Activated T-cell treated with anti-CD3 and anti-CD28 coated beads, Interleukin-2, amount 50 U/mL, for 24 hours (primary cell): ENCODE measurements at places on chromosomes 11 and 22.
A peak's percentile ranks its signal among the peaks of the same experiment; 100 is the strongest.

GRCh38 chr11:29025001-29025400, 916.8 kb downstream of the METTL15 start:
- no peaks in the 10 kb centered on the region for H3K27me3 ChIP-seq
- no peak overlapping the region for H3K4me3 ChIP-seq
- H3K27ac ChIP-seq, result no peak overlapping the region
- DNase-seq, result no peak

DNA sequence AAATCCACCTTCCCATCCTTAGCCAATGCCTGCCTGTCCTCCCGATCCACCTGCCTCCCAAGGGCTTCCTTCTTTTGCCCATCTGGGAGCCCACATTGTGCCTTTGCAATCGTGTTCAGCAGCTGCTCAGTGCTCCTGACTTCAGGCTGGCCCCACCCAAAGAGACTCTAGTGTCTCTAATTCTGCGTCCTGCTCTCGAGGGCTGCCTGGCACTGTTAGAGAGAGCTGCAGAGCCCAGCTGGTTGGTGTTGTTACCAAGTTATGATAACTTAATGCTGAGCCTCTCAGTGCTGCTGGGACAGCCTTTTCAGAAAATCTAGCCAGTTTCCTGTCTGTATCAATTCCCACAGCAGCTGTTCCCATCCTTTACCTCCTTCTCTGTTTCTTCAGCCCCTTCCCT, 69.1 kb downstream of the MICAL2 start:
- peak overlapping the region; percentile 70 for H3K27ac ChIP-seq
- peaks cover 57% of the 10 kb centered on the region for H3K4me1 ChIP-seq
- H3K4me3 ChIP-seq, result no peak overlapping the region
- peaks cover 37% of the 10 kb centered on the region for H3K36me3 ChIP-seq
- DNase-seq, result no peak

- H3K4me3 ChIP-seq, result no peak overlapping the region
- H3K27ac ChIP-seq, result no peak overlapping the region
- H3K36me3 ChIP-seq, result no peaks in the 10 kb centered on the region
- H3K4me1 ChIP-seq, result no peaks in the 10 kb centered on the region
- H3K27me3 ChIP-seq, result peaks cover 29% of the 10 kb centered on the region
These were observed 59.5 kb upstream of the SEZ6L start for GRCh38 chr22:26109686-26110315.

DNA sequence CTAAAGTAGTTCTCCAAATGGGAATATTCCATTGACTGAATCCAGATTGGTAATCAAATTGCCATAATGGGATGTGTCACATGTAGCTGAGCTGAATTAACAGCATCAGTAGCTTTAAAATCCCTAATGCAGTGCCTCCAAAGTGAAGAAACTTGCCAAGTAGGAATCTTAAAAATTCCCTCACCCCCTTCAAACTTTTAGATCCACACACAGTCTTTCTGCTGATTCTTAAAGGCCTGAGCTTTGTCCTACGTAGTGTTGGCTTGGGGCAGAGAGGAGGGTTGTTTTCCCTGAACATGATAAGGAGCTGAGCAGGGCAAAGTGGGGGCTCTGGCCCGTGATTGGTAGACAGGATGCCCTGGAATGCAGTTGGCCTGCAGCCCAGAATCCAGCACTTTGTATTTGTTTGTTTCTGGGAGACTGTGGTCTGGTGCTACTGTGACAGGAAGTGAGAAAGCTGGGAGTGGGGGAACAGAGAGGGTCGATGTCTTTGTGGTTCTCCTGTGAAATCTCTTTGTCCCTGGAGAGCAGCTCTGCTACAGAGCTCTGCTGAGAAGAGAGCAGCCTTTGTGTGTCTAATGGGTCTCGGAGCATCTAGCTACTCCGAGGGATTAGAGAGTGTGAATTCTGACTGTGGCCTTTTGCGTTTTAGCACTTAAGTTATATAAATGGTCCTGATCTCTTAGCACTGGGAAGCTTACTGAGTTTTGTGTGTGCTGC, 16.9 kb downstream of the CTNND1 start:
- H3K27ac ChIP-seq, result no peak overlapping the region
- no peaks in the 10 kb centered on the region for H3K27me3 ChIP-seq
- no peak overlapping the region for H3K4me3 ChIP-seq
- no peak for DNase-seq
- H3K4me1 ChIP-seq, result peaks cover 25% of the 10 kb centered on the region

DNA sequence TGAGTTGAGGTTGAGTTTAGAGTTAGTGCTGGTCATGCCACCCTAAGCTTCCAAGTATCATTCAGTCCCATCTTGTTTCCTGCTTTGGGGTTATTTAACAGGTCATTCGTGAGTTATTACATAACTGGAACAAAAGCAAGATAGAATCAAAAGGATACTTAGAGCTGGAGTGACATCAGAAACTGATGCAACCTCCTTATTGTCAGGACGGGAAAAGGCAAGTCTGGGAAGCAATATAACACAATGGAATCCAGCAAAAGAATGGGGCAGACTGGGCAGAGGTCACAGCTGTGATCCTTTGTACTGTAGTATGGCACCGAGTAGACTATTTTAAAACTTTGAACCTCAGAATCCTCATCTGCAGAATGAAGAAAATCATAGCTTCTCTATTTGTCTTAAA, 4.4 kb upstream of the PRSS23 start:
- no peak for DNase-seq
- no peaks in the 10 kb centered on the region for H3K36me3 ChIP-seq
- no peak overlapping the region for H3K4me3 ChIP-seq
- H3K27me3 ChIP-seq, result peaks cover 61% of the 10 kb centered on the region

- no peaks in the 10 kb centered on the region for H3K27me3 ChIP-seq
- peaks cover 79% of the 10 kb centered on the region for H3K4me1 ChIP-seq
- peaks cover 66% of the 10 kb centered on the region for H3K36me3 ChIP-seq
- H3K27ac ChIP-seq, result peak overlapping the region; percentile 47
- no peak overlapping the region for H3K4me3 ChIP-seq
- DNase-seq, result no peak
These were observed 23.4 kb upstream of the ADSL start for GRCh38 chr22:40322818-40323447.

DNA sequence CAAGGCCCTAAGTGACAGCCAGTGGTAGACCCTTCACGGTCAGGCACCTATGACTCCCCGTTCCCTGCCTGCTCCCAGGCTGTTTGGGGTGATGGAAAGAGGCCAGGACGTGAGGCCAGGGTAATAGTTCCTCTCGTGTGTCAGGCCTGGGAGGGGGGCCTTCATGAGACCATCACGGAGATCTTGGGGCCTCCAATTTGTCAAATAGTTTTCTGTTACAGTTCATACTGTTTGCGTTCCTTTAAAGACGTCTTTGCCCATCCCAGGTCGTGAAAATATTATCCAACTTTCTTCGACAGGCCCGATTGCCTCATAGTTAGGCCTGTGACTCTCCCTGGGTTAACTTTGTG, 62.2 kb upstream of the KCNQ1OT1 start:
- no peaks in the 10 kb centered on the region for H3K36me3 ChIP-seq
- no peak overlapping the region for H3K27ac ChIP-seq
- no peak for DNase-seq
- no peak overlapping the region for H3K4me3 ChIP-seq
- H3K4me1 ChIP-seq, result no peaks in the 10 kb centered on the region

DNA sequence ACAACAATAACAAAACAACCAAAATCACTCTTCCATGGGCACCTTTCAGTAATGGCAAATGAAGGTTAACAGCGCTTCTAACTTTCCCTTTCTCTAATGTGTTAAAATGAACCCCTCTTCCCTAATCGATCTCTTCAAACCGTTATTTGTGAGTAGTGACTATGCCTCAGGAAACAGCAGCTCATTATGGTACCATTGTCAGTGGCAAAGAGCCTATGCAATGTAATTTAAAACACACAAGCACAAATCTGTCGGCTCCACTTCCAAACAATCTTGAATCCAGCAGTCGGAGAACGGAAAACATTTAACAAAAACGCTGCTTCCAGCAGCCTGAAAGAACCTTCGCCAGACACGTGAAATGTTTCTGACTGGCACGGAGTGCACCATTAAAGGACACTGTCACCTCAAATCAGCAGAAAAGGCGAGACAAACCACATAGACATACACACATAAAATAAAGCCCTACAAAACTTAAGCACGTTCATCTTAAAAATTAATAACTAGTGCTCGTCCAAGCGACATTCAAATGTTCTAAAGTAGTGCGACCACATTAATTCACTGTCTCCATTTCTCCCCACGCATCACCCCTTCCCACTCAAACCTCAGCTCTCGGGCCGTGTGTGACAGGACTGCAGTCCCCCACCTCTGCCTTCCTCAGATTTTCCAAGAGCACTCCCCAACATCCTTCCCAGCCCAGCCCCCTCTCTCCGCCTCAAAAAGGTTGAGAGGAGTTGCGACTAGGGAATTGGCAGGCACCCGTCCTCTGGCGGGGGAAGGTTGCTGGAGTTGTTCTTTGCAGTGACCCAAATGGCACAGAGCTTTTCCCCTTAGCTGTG, 748 bp downstream of the RAB30 start:
- no peaks in the 10 kb centered on the region for H3K27me3 ChIP-seq
- H3K4me1 ChIP-seq, result peaks cover 39% of the 10 kb centered on the region
- H3K36me3 ChIP-seq, result peaks cover 23% of the 10 kb centered on the region
- no peak for DNase-seq
- no peak overlapping the region for H3K27ac ChIP-seq
- no peak overlapping the region for H3K4me3 ChIP-seq

- H3K4me3 ChIP-seq, result peak overlapping the region; percentile 100
- H3K27ac ChIP-seq, result peak overlapping the region; percentile 100
- DNase-seq, result no peak
- no peaks in the 10 kb centered on the region for H3K27me3 ChIP-seq
These were observed 822 bp downstream of the RBX1 start for GRCh38 chr22:40951795-40952605.

- peak overlapping the region; percentile 96 for H3K27ac ChIP-seq
- H3K36me3 ChIP-seq, result peaks cover 48% of the 10 kb centered on the region
- peak overlapping the region; percentile 78 for H3K4me3 ChIP-seq
- H3K27me3 ChIP-seq, result no peaks in the 10 kb centered on the region
- peaks cover 83% of the 10 kb centered on the region for H3K4me1 ChIP-seq
These were observed 11.8 kb downstream of the SMPD1 start for GRCh38 chr11:6402061-6402470.

- H3K36me3 ChIP-seq, result no peaks in the 10 kb centered on the region
- DNase-seq, result no peak
- peaks cover 6% of the 10 kb centered on the region for H3K4me1 ChIP-seq
- H3K4me3 ChIP-seq, result no peak overlapping the region
- H3K27me3 ChIP-seq, result no peaks in the 10 kb centered on the region
These were observed 150.2 kb downstream of the ETS1 start for GRCh38 chr11:128437136-128437535.

GRCh38 chr22:19836512-19836911, 18.2 kb downstream of the GNB1L start:
- no peak for DNase-seq
- no peak overlapping the region for H3K27ac ChIP-seq
- H3K4me3 ChIP-seq, result no peak overlapping the region
- no peaks in the 10 kb centered on the region for H3K27me3 ChIP-seq
- H3K4me1 ChIP-seq, result peaks cover 23% of the 10 kb centered on the region

DNA sequence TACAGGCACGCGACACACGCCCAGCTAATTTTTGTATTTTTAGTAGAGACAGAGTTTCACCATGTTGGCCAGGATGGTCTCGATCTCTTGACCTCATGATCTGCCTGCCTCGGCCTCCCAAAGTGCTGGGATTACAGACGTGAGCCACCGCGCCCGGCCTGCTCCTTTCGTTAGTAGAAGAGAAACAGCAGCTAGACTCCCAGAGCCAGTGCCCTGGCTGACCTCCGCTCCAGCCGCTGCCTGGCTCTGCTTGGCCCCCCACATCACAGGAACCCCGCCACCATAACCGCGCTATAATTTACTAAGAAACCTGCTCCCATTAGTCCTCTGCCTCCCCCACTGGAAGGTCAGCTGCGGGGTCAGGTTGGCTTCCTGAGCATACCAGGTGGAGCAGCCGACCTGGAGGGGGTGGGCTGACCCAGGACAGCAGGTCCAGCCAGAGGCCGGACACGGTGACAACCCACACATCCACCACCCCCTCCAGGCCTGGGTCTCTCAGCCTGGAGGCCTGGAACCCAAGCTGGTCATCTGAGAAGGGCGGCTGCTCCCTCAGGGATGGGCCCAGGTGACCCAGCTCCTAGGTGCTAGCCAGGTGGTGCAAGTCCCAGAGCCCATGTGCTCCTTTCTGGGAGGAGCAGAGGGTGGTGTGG, 7.5 kb upstream of the POLDIP3 start:
- H3K27me3 ChIP-seq, result no peaks in the 10 kb centered on the region
- H3K27ac ChIP-seq, result no peak overlapping the region
- peaks cover 10% of the 10 kb centered on the region for H3K4me1 ChIP-seq
- peaks cover 61% of the 10 kb centered on the region for H3K36me3 ChIP-seq
- DNase-seq, result no peak

- H3K27ac ChIP-seq, result no peak overlapping the region
- H3K4me3 ChIP-seq, result no peak overlapping the region
- no peaks in the 10 kb centered on the region for H3K36me3 ChIP-seq
These were observed 241.1 kb downstream of the GRIK4 start for GRCh38 chr11:120752668-120753067.
